ENCODE measurements at places on chromosomes 3 and 15.

DNA sequence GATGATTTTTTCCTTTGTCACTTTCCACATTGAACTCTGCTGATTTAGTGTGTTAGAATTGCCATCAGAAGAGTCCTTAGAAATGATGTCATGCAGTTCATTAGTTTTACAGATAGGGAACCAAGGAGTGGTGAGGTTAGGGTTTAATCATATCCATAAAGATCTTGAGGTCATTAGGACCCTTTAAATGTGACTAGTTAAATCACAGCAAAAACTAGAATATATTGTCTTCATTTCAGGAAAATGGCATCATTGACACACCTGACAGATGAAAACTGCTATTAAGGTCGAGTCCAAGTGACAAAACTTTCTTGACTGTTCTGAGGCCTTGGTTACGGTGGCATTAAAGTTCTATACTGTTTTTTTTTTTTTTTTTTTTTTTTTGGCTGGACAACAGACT, 50.5 kb downstream of the MBNL1 start:
- no peak for DNase-seq

GRCh38 chr3:39149498-39150147, 3.8 kb downstream of the CSRNP1 start:
- no peak for DNase-seq

GRCh38 chr3:39870706-39871105, 61.3 kb downstream of the MYRIP start:
- no peak for DNase-seq

DNA sequence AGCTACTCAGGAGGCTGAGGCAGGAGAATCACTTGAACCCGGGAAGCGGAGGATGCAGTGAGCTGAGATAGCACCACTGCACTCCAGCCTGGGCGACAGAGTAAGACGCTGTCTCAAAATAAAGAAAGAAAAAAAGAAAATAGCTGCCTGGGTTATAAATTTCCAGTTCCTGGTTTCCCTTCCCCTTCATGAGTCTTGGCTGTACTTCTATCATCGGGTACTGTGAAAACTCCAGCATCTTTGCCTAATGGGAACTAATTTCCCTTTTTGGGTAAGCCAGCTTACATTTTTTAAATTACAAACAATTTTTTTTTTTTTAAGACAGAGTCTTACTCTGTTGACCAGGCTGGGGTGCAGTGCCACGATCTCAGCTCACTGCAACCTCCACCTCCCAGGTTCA, 15.0 kb downstream of the DENND4A start:
- DNase-seq, result no peak

GRCh38 chr3:18153571-18154173, 271.5 kb downstream of the SATB1 start:
- DNase-seq, result no peak

DNA sequence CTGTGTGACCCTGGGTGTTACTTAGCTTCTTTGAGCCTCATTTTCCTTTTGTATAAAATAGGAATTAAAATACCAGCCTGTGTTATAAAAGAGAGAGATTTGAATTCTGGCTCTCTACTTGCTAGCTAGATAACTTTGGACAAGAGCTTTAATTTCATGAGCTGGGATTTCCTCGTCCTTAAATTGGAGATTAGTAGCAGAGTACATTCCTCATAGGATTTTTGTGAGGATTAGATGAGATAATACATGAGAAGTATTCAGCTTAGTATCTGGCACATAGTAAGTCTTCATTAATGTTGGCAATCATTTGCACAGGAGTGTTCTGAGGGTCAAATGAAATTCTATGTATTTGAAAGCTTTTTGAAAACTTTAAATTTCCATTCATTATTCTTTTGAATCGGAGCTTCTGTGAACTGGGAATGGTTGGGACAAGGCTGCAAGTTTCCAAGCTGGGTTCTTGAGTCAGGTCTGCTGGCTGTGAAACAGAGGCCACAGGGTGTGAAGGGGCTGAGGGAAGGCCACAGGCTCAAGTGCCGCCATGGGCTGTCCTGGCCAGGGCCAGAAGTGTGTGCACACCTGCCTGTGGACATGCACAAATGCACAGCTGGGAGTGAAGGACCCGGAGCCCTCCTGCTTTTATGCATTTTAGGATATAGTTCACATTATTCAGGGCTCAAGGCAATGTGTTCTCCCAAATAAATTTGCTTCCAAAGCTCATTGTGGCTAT, 17.2 kb downstream of the ALPK3 start:
- no peak for DNase-seq

DNA sequence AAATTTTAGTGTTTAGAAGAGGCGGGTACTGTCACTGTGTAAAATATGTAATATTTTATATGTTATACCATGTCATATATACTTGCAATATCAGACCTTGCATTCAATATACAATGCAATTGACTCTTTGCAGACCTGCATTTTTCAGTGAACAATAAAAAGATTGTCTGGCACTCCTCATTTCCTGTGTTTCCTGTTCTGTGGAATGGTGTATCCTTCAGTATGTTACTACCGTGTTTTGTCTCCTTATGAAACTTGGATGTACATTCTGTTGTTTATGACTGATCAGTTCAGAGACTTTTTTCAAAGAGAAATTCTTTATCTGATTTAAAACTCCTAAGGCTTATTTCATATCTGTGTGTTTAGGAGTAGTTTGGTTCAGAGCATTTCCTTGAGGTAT, 31.5 kb downstream of the APH1B start:
- DNase-seq, result no peak

DNA sequence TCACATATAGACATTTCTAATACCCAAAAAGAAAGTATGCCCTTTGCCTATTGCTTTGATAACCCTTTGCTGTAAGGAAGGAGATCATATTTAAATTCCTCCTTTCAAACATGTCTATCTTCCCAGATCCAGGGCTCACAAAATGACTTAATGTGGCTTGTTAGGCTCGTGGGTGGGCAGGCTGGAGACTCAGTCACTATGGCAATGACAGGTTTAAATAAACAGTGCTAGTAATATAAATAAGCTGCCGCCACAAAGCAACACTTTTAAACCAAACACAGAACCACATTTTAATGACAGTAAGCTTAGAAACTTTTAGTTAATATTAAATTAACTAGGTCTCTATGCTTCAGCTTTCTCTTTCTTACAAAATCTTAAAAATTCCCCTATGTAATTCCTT, 616.0 kb upstream of the NAALADL2 start:
- no peak for DNase-seq

- no peak for DNase-seq
Observed at GRCh38 chr15:74933573-74933972, 4.3 kb downstream of the COX5A start.

- no peak for DNase-seq
Observed at GRCh38 chr3:163523375-163523774, 1554.9 kb downstream of the SI start.

GRCh38 chr15:78212008-78212407, 22.4 kb downstream of the ACSBG1 start:
- no peak for DNase-seq

- DNase-seq, result no peak
Observed at GRCh38 chr15:89627256-89627970, 27.9 kb downstream of the KIF7 start.

DNA sequence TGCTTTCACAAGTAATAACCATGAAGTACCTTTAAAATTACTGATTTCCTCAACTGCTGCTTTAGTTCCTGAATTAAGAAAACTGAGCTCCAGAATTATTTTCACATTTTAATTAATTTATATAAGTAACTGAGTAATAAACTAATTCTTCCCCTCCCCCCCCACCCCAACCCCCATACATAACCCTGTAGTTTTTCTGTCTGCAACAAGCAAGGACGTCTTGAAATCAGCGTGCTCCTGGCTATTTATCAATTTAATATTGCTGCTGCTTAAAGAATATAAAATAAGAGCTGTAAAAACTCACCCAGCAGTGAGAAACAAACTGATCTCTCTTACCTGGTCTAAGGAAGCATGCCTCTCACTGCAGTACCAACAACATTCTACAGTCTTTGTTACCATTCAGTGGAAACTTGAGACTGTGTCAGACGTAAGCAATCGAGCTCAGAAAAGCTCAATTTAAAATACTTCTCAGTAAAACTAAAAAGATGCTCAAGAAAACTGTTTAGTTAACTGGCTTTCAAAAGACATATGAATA, 121.0 kb downstream of the TFDP2 start:
- DNase-seq, result no peak

DNA sequence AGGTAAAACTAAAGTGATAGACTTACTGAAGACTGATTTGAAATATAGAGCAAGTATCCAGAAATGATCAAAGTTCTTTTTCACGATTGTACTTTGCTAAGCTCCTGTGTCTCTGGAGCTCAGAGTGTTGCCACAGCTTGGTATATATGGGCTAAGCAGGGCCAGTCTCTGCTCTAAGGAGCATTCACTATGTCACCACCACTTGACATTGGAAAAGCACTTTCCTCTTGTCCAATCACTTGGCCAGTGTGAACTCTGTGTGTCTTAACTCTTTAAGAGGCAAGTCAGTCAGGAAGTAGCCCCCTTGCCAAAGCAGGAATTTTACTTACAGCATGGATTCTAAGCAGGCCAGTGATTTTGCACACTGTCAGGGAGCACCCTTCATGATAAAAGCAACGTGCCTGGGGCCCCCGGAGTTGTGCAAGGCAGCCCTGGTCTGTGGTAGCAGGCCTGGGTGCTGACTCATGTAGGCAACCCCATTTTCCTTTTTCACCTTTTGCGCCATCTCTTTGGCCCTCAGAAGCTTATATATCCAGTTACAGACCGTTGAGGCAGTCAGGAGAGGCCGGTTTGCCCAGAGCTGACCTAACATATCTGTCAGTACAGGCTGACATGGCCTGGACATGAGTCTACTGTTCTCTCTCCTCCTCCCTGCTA, 73.0 kb downstream of the HCN4 start:
- no peak for DNase-seq

DNA sequence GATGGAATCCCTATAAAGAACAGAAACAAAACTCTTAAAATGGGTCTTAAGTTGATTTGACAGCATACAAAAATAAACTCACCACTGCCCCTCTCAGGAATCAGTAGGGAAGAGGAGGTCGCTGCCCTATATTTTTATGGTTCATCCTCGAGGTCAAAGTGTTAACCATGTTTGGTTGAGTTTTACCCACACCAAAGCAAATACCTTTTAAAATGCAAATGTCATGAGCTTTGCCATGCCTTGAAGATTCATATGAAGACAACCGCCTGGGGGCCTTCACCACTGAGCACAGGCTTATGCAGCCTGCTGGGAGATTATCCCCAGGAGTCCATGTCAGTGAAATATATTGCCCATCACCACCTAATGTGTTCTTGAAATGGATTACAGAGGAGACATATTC, 66.1 kb downstream of the GLB1 start:
- DNase-seq, result no peak

GRCh38 chr3:3792391-3792790, 6.8 kb upstream of the LRRN1 start:
- no peak for DNase-seq

DNA sequence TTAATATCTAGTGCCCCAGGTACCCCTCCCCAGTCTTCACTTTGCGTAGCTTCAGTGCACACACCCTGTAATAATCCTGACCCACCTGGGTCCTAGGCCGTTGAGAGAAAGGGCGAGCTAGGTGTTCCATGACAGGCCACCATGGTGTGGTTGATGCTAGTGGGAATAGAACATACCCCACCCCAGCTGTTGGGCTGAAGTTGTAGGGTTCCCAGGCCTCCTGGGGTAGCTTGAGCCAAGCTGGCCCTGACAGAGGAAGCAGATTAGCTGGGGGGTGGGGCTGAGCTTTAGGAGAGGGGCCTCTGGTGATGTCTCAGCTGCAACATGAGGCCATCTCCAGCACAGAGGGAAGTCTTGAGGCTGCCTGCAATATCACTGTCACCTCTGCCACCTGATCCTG, 40.5 kb downstream of the RAB11A start:
- no peak for DNase-seq

- DNase-seq, result peak; percentile 96
Observed at GRCh38 chr3:51384726-51385473, at the start of gene MANF. Gene MANF (plus strand): TSS chr3:51385291. CDS start chr3:51385343, 52 bp downstream.

DNA sequence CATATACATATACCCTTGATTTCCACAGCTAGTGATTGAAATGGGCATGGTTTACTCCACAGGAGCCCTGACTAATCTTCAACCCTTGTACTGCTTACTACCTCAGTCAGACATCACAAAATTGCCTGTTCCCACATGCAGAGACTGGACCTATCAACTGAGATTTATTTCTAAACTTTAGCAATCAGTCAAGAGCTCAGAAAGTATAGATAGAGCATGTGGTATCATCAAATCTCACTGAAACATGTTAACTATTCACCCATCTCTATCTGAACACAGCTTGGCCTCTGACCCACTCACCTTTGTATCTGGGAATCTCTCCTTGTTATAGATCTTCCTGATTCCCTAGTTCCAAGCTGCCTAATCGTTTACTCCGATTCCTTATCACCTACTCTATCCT, 14.6 kb downstream of the ADAM10 start:
- DNase-seq, result no peak

DNA sequence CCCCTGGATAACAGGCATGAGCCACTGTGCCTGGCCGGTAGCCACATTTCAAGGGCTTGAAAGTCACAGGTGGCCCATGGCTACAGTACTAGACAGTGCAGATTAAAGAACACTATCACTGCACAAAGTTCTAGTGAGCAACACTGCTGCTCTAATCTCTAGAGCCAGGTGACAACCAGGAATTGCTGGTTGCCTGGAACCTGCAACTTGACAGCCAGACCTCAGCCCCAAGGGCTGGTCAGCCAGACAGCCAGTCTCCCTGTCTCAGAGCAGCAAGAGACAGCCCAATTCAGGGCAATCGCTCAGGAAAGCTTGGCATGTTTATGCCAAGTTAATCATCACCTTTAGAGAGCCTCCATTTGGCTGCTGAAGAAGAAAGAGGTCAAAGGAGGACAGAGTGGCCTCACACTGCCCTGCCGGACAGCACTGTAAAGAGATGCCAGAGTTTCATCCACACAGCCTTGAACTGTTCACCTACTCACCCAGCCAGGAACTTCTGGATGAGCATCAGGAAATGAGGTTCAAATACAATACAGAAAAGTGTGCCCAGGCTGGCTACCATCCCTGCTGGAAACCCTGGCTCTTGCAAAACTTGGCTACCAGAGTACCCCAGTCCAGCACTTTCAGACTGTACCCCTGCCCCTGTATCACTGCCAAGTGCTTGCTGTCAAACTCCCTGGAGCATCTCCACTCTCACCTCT, 6.0 kb downstream of the CCDC12 start:
- DNase-seq, result no peak

DNA sequence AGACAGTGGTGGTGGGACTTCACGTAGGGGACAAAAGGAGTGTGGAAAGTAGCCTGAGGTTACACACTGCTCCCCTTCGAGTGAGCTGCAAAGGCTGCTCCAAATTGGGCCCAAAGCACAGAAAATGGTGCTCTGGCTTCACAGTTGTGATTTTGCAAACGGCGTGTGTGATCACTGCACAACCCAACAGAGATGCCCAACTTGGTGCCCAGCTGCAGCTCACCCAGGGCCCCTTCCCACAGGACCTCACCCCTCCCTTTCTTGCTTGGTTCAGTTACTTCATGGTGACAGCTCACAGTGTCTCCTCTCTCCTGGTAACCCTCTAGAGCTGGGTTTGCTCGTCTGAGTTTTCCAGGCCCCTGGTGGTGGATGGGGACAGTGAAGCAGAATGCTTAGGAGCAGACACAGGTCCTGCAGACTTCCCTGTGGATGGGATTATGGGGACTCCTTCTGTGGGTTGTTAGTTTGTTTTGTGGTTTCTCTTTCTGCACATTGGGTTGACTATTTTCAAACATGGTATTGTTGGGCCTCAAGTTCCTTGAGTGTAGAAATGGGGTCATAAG, 98.3 kb downstream of the TOP2B start:
- no peak for DNase-seq

GRCh38 chr15:59299929-59300617, 72.6 kb downstream of the MYO1E start:
- peak; percentile 38 for DNase-seq
